ENCODE measurements at places on chromosomes 16 and 17. TPM values are rescaled to one million over a fixed set of nuclear protein-coding genes. Genes with fewer than 3 reads are reported as not detected.

The MMP2 gene
- total RNA-seq: 3.7 TPM

The ABI3 gene
- total RNA-seq: not detected

The PRSS36 gene
- 1.0 TPM for total RNA-seq

The CDC27 gene
- total RNA-seq: 141 TPM

The CDH1 gene
- 37.7 TPM for total RNA-seq

The C17orf67 gene
- 3.5 TPM for total RNA-seq

The KIF2B gene
- total RNA-seq: not detected

The TBC1D3H gene
- not detected for total RNA-seq

The KCNH6 gene
- total RNA-seq: not detected

The NRN1L gene
- 0.81 TPM for total RNA-seq

The KRTAP2-2 gene
- total RNA-seq: not detected

The METTL23 gene
- total RNA-seq: 37.1 TPM

The RPAIN gene
- total RNA-seq: 49.3 TPM

The HS3ST4 gene
- total RNA-seq: not detected

The COPZ2 gene
- not detected for total RNA-seq

The SMIM22 gene
- 2.2 TPM for total RNA-seq

The TMEM220 gene
- 0.96 TPM for total RNA-seq

The TMEM238L gene
- not detected for total RNA-seq

The KRT31 gene
- total RNA-seq: not detected

The MT1H gene
- not detected for total RNA-seq

The SPN gene
- total RNA-seq: not detected

Data from MCF 10A (cell line).